ENCODE measurements at places on chromosomes 1 and 21.

GRCh38 chr1:186535388-186536133 lies 74.6 kb upstream of the PDC start:
- no peak for DNase-seq

GRCh38 chr1:70963374-70963773 lies 84.2 kb downstream of the PTGER3 start:
- no peak for DNase-seq

DNA sequence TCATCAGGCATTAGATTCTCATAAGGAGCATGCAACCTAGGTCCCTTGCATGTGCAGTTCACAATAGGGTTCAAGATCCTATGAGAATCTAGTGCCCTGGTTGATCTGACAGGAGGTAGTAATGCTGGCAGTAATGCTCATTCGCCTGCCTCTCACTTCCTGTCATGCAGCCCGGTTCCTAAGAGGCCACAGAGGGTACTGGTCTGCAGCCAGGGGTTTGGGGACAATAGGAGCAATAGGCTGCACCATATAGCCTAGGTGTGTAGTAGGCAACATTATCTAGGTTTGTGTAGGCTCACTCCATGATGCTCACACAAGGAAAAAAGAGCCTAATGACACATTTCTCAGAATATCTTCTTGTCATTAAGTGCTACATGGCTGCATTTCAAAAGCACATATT lies 25.8 kb downstream of the CFHR5 start:
- no peak for DNase-seq

GRCh38 chr1:98197356-98197755 lies 276.5 kb upstream of the DPYD start:
- no peak for DNase-seq

GRCh38 chr1:110756506-110756905 lies 81.8 kb upstream of the KCNA3 start:
- no peak for DNase-seq

- no peak for DNase-seq
Measured at GRCh38 chr1:215458562-215458961, 108.5 kb upstream of the KCTD3 start.

DNA sequence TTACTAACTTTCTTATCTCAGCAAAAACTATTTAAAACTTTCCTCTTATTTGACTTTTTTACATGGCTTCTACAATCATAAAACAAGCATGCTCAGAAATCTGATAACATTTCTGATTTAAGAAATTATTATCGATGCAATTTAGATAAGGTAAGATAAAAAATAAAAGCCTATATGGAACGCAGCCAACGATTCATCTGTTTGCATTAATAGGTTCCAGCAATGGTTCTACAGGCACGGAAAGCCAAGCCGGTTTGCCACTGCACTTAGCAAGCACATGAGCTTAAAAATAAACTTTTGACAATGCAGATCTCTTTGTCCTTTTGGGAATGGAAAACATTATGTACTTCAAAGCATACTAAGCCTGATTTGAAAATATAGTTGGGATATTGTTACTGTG lies 77.5 kb upstream of the KCNK2 start:
- DNase-seq = no peak

- DNase-seq = no peak
Measured at GRCh38 chr1:210684466-210685294, 356.0 kb downstream of the HHAT start.

GRCh38 chr1:96880626-96881025 lies 159.0 kb downstream of the PTBP2 start:
- DNase-seq = no peak

DNA sequence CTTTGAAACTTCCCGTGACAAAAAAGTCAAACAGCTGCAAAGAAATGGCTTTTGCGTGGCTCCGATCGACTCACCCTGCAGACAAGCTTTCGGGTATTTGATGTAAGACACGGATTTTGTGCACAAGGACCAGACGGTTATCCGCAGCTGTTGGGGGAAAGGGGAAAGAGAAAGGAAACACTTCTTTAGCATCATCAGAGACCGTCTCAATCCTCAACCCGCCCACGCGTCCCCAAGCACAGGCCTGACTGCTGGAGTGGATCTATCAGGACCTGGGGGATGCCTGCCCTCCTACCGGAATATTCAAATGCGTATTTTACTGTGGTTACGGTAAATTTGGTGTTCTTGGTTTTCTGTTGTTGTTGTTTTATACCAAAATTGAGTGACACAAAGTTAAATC lies 11.2 kb downstream of the WRAP73 start:
- DNase-seq = no peak

DNA sequence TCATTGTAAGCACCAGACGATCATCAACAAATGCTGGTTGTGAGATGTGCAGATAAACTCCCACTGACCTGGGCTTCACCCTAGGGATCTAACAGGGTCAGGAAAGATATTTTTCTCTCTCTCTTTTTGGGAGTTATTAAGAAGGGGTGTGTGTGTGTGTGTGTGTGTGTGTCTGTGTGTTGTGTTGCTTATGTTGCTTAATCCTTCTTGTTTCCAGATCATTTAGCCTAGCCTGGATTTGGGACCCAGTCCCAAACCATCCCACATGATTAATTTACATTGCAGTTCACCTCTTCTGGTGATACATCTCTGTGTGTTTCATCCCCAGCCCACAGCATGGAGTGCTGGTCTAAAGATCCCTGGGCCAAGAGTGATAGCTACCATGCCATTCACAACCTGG lies 122.8 kb upstream of the IPO9 start:
- no peak for DNase-seq

GRCh38 chr1:208248991-208249696 lies 5.0 kb upstream of the PLXNA2 start:
- no peak for DNase-seq

DNA sequence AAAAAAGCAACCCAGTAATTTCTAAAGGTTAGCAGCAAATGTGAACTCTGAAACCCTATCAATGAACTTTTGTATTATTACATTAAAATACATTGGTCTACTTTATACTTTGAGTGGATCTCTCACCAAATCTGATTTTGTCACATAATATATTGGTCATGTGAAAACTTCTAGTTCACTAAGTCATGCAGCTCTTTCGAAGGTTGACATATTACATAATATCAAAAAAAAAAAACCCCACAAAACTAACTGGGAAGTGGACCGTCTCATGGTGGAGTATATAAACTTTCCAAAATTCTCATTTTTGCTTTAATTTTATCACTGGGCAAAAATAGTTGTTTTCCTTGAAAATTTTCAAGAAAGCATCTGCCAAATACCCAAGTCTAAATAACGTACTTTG lies 50.4 kb downstream of the GATAD2B start:
- no peak for DNase-seq

DNA sequence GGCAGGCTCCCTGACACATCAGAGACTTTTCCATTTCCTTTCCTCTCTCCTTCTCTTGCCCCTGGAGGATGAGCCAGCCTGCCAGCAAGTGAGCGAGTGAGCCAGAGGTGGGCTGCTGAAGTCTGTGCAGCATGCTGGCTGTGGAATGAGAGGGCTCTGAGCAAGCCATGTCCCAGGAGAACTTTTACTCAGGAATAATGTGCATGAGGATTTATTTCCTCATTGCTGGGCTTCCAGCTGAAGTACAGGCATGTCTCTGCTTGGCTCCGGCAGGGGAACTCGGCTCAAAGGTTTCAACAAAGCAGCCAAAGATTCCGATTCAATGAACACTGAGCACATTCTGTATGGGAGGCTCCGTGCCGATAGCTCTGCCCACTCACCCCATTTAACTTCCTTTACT lies 43.7 kb downstream of the UBIAD1 start:
- DNase-seq = no peak

DNA sequence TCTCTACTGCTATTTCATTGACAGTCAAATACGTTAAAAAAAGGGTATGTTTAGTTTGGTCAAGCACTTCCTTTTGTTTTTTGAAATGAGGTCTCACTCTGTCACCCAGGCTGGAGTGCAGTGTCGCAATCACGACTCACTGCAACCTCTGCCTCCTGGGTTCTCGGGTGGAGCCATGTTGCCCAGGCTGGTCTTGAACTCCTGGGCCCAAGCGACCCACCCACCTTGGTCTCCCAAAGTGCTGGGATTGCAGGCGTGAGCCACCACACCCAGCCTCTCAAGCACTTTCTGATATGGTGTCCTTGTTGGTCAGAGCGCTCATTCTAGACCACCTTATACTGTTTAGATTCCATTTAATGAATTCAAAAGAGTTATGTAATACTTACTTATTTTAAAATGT lies 20.9 kb upstream of the RHBDL2 start:
- no peak for DNase-seq

GRCh38 chr1:53011175-53011574 lies 50.8 kb upstream of the PODN start:
- no peak for DNase-seq

DNA sequence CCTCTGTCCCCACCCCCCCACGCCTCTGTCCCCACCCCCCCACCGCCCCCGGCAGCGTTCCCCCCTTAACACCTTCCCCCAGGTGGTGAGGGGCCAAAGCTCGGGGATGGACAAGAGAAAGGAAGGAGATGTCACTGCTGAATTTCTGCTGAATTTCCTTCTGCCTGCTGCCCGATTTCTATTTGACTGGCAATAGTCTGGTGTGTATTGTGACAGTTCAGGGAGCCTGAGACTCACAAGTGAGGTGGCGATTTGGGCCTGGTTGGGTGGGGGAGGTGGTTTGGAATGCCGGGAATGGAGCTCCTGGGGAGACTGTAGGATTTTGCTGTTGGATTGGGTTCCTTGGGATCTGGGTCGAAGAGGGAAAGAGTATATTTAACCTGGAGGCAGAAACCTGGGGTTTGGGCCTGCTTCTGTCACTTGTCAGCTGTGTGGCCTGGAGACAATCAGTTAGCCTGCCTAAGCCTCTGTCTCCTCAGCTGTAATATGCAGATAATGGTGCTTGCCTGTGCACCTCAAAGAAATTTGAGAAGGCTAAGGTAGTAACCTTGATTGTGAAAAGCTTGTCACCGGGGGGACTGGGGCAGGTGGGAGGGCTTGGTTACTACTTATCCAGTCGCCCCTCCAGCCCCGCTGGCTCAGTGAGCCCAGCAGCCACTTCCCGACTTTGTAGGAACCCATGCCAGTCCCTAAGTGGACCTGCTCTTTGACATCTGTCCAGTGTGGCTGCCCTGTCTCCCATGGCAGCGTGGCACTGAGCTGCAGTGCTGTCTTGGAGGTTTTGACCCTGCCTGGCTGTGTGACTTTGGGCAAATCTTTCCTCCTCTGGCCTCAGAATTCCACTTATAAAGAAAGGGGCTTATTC lies 7.7 kb upstream of the LMNA start:
- DNase-seq = no peak

GRCh38 chr1:230737622-230738262 lies 9.4 kb upstream of the CAPN9 start:
- no peak for DNase-seq

DNA sequence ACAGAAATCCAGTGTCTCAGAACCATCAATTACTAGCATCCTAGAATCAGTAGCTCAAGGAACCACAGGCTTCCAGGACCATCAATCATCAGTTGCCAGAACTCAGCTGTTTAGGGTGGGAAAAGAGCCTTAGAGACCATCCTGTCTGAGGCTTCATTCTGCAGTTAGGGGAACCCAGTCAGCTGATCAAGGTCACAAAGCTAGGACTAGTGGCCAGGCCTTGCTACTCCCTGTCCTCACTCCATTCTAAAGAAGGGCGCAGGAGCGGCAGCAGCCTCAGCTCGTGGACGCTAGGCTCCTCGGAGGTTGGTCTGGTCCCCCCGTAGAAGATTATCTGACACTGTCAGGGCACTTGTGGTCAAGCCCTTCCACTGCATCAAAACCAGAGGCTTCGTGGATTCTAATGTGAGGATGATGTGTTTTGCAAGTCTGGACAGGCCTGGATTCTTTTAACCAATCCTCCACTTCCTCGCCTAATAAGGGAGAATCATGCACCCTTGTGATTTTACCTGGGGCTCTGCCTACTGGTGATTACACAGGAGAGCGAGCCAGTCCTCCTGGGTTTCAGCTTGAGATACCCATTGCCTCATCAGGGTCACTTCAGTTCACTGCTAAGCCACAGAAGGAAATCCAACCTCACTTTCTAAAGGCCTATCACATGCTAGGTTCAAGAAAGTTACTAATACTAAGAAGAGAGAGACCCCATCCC lies 41.7 kb upstream of the IFFO2 start:
- no peak for DNase-seq

- no peak for DNase-seq
Measured at GRCh38 chr1:234197839-234198238, 175.4 kb upstream of the COA6 start.
